ENCODE measurements at places on chromosomes 6 and 20. TPM values are rescaled to one million over a fixed set of nuclear protein-coding genes. Genes with fewer than 3 reads are reported as not detected.

- H3K36me3 ChIP-seq, result no peaks in the 10 kb centered on the region
- no peak overlapping the region for H3K27ac ChIP-seq
- no peak overlapping the region for H3K4me3 ChIP-seq
- peaks cover 6% of the 10 kb centered on the region for H3K27me3 ChIP-seq
- no peak for DNase-seq
Observed at GRCh38 chr20:5400164-5400762, 83.5 kb upstream of the PROKR2 start.

- no peak overlapping the region for H3K27ac ChIP-seq
- H3K4me1 ChIP-seq, result no peaks in the 10 kb centered on the region
- no peaks in the 10 kb centered on the region for H3K36me3 ChIP-seq
Observed at GRCh38 chr6:49606721-49607390, 29.8 kb downstream of the RHAG start.

GRCh38 chr6:108995296-108995695, 99.3 kb downstream of the SESN1 start:
- DNase-seq, result no peak
- H3K4me3 ChIP-seq, result no peak overlapping the region
- no peak overlapping the region for H3K27ac ChIP-seq
- no peaks in the 10 kb centered on the region for H3K27me3 ChIP-seq
- no peaks in the 10 kb centered on the region for H3K36me3 ChIP-seq

- peak overlapping the region; percentile 83 for H3K27ac ChIP-seq
- H3K4me1 ChIP-seq, result peaks cover 10% of the 10 kb centered on the region
- H3K4me3 ChIP-seq, result peak overlapping the region; percentile 98
- no peak for DNase-seq
- no peaks in the 10 kb centered on the region for H3K36me3 ChIP-seq
Observed at GRCh38 chr20:5127859-5128424, 1.1 kb downstream of the CDS2 start.

DNA sequence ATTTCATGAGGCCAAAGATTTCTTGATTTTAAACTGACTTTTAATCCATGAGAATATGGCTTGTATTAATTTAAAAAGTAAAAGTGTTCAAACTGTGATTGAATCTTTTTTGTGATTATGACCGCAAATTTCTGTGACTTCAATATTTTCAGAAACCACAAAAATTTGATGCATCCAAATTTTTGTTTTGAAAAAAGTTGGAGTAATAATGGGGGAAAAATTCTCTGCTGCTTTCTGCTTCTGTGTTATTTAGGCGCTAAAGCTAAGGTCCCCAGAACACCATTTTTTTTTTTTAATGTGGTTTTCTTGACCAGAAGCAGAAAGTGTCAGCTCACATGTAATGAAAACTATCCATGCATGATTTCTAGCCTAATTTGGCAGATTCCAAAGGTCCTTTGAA, 65.3 kb downstream of the GRIK2 start:
- no peaks in the 10 kb centered on the region for H3K36me3 ChIP-seq
- H3K4me1 ChIP-seq, result no peaks in the 10 kb centered on the region
- DNase-seq, result no peak

DNA sequence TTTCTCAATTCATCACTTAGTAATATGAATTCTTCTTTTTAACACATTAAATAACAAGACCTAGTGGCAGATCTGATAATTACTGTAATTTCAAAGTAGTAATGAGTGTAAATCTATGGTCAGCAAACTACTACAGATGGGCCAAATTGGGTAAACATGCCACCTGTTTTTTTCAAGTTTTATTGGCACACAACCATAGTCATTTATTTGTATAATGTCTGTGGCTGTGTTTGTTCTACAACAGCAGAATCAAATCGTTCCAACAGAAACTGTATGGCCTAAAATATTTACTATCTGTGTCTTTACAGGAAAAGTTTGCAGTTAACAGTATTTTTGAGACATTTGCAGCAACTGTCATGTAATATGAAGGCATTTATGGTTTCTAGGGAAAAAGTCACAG, 86.1 kb upstream of the EYA2 start:
- H3K4me3 ChIP-seq, result no peak overlapping the region
- DNase-seq, result no peak
- no peaks in the 10 kb centered on the region for H3K27me3 ChIP-seq
- no peak overlapping the region for H3K27ac ChIP-seq
- H3K36me3 ChIP-seq, result no peaks in the 10 kb centered on the region

DNA sequence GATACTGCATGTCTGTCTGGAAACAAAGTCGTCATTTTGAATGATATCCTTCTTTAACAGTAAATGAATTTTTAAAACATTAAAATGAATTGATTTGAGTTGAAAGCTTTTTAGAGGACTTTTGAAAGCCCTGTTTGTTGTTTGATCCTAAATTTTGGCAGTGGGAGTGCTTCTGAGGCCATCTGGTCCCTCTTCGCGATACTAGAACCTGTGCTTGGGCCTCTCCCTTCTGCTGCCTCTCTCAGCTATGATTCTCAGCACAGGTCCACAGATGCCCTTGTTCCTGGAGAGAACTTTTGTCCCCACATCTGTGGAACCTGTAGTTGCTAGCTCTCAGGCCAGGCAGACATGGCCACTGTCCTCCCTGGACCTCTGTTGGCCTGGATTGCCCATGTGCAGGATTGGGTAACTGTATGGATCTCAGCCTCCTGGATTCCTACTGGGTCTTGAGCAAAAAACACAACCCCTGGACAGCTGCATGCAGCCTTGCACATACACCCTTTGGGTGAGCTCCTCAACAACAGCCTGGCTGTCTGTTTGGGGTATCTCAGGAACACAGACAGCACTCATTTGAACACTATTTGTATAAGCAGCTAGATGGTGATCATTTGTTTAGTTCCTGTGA, 21.9 kb downstream of the UST start:
- no peaks in the 10 kb centered on the region for H3K36me3 ChIP-seq
- DNase-seq, result no peak
- no peak overlapping the region for H3K4me3 ChIP-seq
- no peaks in the 10 kb centered on the region for H3K4me1 ChIP-seq

DNA sequence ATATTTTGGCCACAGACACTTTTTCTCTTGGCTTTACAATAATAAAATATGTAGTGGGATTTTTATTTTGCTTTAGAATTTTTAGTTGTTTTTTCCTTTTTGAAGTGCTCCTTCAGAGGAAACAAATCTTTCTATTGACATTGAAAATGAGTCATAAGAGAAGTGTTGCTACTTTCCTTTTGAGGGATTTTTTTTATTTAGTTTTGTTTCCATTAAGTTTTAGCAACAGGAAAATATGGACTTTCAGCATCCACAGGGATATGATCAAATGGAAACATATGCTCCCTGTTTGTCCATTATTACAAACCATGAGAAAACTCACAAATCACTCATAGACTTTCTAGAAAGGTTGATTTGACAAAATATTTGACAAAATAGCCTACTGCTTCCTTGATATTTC, 65.3 kb upstream of the BMP2 start:
- no peaks in the 10 kb centered on the region for H3K36me3 ChIP-seq
- H3K27me3 ChIP-seq, result no peaks in the 10 kb centered on the region
- no peak overlapping the region for H3K27ac ChIP-seq
- H3K4me3 ChIP-seq, result no peak overlapping the region

DNA sequence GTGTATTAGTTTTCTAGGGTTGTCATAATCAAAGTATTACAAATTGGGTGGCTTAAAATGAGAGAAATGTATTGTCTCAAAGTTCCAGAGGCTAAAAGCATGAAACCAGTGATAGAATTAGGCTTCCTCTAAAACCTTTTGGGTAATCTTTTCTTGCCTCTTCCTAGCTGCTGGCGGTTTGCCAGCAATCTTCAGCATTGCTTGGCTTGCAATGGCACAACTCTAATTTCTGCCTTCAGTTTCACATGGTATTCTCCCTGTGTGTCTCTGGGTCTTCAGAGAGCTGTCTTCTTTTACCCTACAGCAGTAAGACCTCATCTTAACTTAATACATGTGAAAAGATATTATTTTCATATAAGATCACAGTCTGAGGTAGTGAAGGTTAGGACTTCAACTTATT, 479.1 kb upstream of the GJE1 start:
- H3K4me1 ChIP-seq, result no peaks in the 10 kb centered on the region
- no peak overlapping the region for H3K4me3 ChIP-seq
- no peak overlapping the region for H3K27ac ChIP-seq

- no peak for DNase-seq
- H3K27me3 ChIP-seq, result no peaks in the 10 kb centered on the region
- H3K27ac ChIP-seq, result no peak overlapping the region
- no peaks in the 10 kb centered on the region for H3K4me1 ChIP-seq
- no peaks in the 10 kb centered on the region for H3K36me3 ChIP-seq
Observed at GRCh38 chr20:23456409-23456808, 3.7 kb upstream of the CST11 start.

GRCh38 chr6:91130126-91130525, 543.3 kb upstream of the MAP3K7 start:
- DNase-seq, result no peak
- H3K4me1 ChIP-seq, result no peaks in the 10 kb centered on the region
- H3K36me3 ChIP-seq, result no peaks in the 10 kb centered on the region
- H3K27me3 ChIP-seq, result no peaks in the 10 kb centered on the region
- no peak overlapping the region for H3K27ac ChIP-seq
- H3K4me3 ChIP-seq, result no peak overlapping the region

- H3K4me1 ChIP-seq, result no peaks in the 10 kb centered on the region
- no peak for DNase-seq
- no peaks in the 10 kb centered on the region for H3K36me3 ChIP-seq
- H3K27me3 ChIP-seq, result peaks cover 2% of the 10 kb centered on the region
- no peak overlapping the region for H3K27ac ChIP-seq
Observed at GRCh38 chr20:24488064-24488799, 18.8 kb downstream of the SYNDIG1 start.

GRCh38 chr6:138539876-138540275, 40.6 kb upstream of the NHSL1 start:
- no peaks in the 10 kb centered on the region for H3K27me3 ChIP-seq
- no peaks in the 10 kb centered on the region for H3K36me3 ChIP-seq
- H3K27ac ChIP-seq, result no peak overlapping the region

- no peak overlapping the region for H3K27ac ChIP-seq
- H3K27me3 ChIP-seq, result no peaks in the 10 kb centered on the region
- no peaks in the 10 kb centered on the region for H3K4me1 ChIP-seq
- no peaks in the 10 kb centered on the region for H3K36me3 ChIP-seq
- no peak overlapping the region for H3K4me3 ChIP-seq
Observed at GRCh38 chr6:114600381-114600780, 257.6 kb upstream of the HS3ST5 start.

- no peaks in the 10 kb centered on the region for H3K36me3 ChIP-seq
- H3K27ac ChIP-seq, result no peak overlapping the region
- DNase-seq, result no peak
- H3K4me1 ChIP-seq, result no peaks in the 10 kb centered on the region
Observed at GRCh38 chr20:42594659-42595058, 595.0 kb downstream of the PTPRT start.

- no peak overlapping the region for H3K27ac ChIP-seq
- H3K36me3 ChIP-seq, result no peaks in the 10 kb centered on the region
- no peak overlapping the region for H3K4me3 ChIP-seq
- H3K4me1 ChIP-seq, result no peaks in the 10 kb centered on the region
- no peaks in the 10 kb centered on the region for H3K27me3 ChIP-seq
Observed at GRCh38 chr20:8334641-8335040, 202.6 kb downstream of the PLCB1 start.

DNA sequence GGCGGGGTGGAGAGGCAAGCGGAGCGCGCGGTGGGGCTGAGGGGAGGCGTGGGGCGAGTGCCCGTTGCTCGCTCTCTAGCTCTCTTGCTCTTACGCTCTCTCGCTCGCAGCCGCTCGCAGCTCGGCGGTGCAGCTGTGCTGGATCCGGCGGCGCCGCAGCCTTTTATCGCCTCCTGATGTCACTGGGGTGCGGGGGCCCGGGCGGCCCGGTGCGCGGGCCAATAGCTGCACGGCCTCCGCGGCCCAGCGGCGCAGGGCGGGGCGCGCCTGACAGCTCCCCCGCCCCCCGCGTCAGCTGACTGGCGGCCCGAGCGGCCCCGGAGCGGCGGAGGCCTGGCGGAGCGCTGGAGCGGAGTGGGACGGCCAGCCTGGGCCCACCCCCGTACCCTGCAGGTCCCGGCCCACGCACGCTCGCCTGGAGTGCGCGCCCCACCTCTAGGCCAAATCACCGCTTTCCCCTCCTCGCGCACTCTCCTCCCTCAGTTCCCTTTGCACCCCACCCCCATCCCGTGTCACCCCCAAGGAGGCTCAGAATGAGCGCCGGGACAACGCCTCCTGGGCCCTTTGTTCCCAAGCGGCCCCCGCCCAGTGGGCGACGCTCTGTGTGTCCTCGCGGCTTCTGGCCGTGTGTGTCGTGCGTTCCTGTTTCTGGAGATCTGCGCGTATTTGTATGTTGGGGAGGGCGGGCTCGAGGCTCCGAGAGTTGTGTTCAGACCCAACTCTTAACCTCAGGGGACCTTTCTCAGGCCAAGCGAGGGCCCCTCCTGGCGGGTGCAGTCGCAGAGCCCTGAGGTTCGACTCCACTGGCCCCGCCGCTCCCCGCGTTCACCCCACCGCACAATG, at the start of gene MAFB:
TSS of gene MAFB (minus strand) at position 137 of the 843 bp plus-strand sequence. CDS start 386 bp downstream, outside the sequence.
- no peak within 1 kb of the TSS for H3K27ac ChIP-seq
- peaks cover 17% of the 10 kb centered on the region for H3K27me3 ChIP-seq
- H3K4me1 ChIP-seq, result no peaks in the 10 kb centered on the region
- no peaks in the 10 kb centered on the region for H3K36me3 ChIP-seq

- no peaks in the 10 kb centered on the region for H3K4me1 ChIP-seq
- H3K4me3 ChIP-seq, result no peak overlapping the region
- no peak for DNase-seq
- H3K36me3 ChIP-seq, result no peaks in the 10 kb centered on the region
- no peaks in the 10 kb centered on the region for H3K27me3 ChIP-seq
Observed at GRCh38 chr6:39698789-39699188, 26.4 kb downstream of the KIF6 start.

- no peaks in the 10 kb centered on the region for H3K27me3 ChIP-seq
- H3K4me1 ChIP-seq, result no peaks in the 10 kb centered on the region
- H3K4me3 ChIP-seq, result no peak overlapping the region
- H3K36me3 ChIP-seq, result no peaks in the 10 kb centered on the region
Observed at GRCh38 chr6:515267-515666, 123.7 kb downstream of the IRF4 start.

DNA sequence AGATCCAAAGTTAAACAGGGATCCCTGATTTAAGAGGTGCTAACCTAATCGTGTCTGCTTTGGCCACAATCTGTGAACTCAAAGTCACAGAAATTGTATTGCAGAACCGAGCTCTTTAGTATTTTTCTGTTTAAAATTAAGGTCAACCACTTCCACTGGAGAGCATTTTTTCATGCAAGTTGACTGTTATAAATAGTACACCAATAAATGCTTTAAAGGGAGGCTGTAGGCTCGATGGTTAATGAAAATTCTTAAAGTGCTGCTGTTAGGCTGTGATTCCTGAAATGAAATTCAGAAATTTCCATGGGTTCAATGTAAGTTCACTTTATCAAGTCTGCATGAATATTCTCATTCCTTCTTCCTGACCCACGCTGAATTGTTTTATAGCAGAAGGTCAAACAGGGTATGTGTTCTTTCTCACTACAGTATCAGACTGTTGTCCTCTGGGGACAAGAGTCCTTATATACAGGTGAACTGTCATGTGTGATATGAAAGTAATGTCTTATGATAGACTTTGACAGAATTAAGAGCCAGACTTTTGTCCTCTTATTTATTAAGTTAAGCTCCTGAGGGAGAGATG, 92.5 kb upstream of the HDGFL1 start:
- no peak for DNase-seq
- H3K4me3 ChIP-seq, result no peak overlapping the region
- peaks cover 2% of the 10 kb centered on the region for H3K4me1 ChIP-seq
- H3K36me3 ChIP-seq, result no peaks in the 10 kb centered on the region
- H3K27me3 ChIP-seq, result no peaks in the 10 kb centered on the region
- H3K27ac ChIP-seq, result no peak overlapping the region

The PAK5 gene
- total RNA-seq, result not detected

The ACSS1 gene
- total RNA-seq, result 32.2 TPM

The CLPSL2 gene
- 0.57 TPM for total RNA-seq

The APCDD1L gene
- total RNA-seq, result 0.62 TPM

The TMEM14A gene
- 45.6 TPM for total RNA-seq

The LKAAEAR1 gene
- 0.67 TPM for total RNA-seq

The C20orf96 gene
- total RNA-seq, result 20.5 TPM
